HFF-Myc (cell line): ENCODE measurements at places on chromosomes 7 and 10.

GRCh38 chr10:79488336-79488735, 24.0 kb upstream of the EIF5AL1 start:
- DNase-seq = peak; percentile 77

GRCh38 chr10:90313576-90314325, 544.1 kb downstream of the HTR7 start:
- peak; percentile 47 for DNase-seq

GRCh38 chr7:131145026-131145425, 182.7 kb upstream of the MKLN1 start:
- no peak for DNase-seq

- no peak for DNase-seq
These were observed 167.1 kb upstream of the ADO start for GRCh38 chr10:62637249-62638061.

GRCh38 chr10:71638822-71639719, 80.5 kb downstream of the C10orf105 start:
- DNase-seq = no peak
